T1000 (cell line): ENCODE measurements at places on chromosomes 7 and 10.

- DNase-seq, result no peak
Observed at GRCh38 chr7:9242636-9243035, 809.2 kb downstream of the NXPH1 start.

DNA sequence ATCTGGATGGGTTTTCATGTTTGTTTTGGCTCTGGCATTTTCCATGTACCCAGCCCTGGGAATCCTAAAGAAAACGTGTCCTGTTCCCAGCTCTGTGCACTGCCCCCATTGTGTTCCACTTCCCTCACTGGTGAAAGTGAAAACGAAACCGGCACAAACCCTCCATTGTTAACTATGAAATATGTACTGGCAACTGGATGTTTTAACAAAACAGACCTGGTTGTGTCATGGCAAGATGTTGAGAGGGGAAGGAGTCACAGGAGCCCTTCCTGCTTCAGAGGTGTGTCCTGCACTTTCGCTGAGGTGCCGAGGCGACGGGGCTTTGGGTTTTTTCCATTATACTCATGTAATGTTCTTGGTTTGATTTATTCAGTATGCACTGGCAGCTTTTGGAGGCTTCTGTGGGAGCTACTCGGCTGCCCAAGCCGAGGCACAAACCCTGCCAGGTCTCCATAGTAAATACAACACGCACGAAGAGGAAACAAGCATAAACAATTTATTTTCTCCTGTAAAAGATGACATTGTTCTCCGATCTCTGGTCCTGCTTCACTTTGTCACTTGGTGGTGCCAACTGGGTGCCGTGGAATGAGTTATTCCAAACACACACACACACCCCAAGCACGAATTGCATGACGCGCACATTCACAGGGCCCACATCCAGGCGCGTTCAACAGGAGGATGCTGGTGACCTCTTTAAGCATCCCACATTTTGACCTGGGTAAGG, 118.2 kb downstream of the CDK6 start:
- DNase-seq, result no peak

- peak; percentile 16 for DNase-seq
Observed at GRCh38 chr7:19939746-19940145, 166.3 kb upstream of the TMEM196 start.

DNA sequence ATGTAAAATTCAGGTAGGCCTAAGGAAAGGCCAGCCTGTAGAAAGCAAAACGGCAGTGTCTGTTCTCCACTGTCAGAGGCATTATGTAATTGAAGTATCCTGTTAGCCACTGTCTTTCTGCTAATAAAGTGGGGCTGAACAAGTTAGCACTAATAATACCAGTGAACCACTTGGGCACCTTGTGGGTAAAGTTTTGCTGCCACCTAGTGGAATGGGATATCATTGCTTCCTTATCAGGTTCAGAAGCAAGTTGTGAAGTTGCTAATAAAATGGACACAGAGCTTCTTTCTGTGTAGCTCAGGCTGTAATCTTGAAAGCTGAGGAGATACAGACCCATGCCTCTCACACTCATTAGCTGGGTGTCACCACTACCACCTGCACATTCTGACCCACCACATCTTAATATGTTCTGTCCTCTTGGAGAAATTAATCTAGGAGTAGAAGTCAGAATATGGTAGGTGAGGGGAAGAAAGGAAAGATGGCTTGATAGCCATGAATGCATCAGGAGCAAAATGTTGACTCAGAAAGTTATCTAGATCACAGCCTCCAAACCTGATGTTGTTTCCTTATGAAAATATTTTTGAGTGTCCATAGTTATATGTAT, 175.1 kb downstream of the SEPTIN7 start:
- peak; percentile 15 for DNase-seq

GRCh38 chr7:132154248-132154647, 422.0 kb downstream of the PLXNA4 start:
- no peak for DNase-seq

DNA sequence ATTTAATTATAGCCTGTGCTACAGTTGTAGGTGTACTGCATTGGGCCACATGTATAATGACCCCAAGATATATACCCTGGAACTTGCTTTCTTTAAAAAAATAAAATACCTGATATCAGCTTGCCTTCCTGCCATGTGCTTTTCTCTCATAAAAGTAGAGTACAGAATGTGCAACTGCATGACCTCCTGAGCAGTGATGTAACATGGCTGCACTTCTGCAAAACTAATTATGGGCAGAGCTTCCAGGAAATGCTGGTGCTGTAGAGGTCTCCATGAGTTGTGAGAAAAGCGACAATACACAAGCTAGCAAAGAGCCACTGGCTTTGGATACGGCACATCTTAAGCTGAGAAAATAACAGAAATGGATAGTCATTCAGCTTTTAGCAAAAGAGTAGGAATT, 6.5 kb upstream of the ERLIN1 start:
- DNase-seq, result no peak

DNA sequence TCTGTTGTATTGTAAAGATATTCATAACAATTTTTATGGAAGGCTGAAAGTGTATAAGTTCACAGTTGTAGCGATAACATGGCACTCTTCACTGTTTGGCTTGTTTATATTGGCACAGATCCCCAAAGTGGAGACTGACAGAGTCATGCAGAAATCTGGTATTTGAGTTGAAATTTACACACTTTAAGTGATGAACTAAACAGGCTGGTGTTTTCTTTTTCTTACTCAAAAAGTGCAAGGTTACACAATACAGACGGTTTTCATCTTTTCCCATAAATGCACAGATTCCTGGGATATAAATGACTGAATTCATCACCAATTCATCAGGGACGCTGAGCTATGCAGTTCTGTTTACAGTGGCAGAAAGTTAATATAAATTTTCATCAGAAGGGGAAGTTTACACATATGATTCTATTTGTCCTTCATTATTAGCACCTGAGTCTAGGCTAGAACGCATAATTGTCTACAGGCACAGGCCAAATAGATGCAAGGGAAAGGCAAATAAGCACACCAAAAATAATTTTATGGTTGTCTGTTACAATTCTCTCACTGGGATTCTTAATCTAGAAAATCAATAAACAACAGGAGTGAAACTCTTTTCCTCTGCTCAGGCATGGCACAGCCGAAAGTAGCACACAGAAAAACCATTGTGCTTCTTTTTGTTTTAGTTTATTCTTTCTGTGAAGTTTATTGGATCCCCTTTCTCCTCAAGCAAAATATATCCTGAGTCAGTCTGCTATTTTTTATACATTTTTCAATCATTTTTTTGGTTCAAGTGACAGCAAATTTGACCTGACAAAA, 88.0 kb downstream of the FOXP2 start:
- no peak for DNase-seq

DNA sequence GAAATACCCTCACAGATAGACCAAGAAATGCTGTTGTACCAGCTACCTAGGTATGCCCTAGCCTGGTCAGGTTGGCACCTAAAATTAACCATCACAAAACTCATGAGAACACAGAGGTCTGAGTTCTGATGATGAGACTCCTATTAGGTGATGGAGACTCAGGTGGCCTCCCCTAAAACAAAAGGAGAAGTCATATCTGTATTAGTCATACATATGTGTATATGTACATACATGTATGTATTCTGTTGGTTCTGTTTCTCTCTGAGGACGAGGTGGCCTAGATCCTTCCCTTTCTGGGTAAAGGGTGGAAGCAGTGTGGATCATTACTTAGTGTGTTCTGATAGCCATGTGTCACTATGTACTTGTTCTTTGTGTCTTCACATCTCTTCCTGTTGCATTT, 207.2 kb upstream of the PRSS1 start:
- no peak for DNase-seq

DNA sequence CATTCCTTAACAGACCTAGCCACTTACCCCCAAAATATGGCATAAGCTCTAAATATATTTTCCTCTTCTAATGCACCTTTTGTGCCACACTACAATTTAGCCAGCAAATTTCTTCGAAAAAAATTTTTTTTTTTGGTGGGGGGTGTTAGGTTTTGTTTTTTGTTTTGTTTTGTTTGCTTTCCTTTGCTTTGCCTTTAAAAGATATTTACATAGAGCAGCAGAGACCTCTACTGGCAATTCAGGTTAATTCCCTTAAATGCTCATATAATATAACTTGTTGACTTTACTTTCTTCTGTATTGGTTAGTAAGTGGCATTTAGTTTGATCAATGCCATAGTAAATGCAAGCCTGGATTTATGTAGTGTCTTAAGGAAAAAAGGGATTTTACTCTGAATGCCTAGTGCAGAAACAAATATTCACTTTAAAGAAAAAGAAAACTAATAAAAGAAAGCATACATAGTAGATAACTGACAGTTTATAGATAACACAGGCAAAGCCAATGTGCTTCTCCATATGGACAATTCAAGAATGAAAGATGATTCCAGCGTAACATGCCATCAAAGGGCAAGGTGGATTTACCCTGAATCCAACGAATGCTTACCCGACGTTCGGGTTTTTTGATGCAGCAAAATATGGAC, 1250.6 kb downstream of the GATA3 start:
- no peak for DNase-seq

- no peak for DNase-seq
Observed at GRCh38 chr7:157337316-157338149, 729 bp downstream of the DNAJB6 start.

DNA sequence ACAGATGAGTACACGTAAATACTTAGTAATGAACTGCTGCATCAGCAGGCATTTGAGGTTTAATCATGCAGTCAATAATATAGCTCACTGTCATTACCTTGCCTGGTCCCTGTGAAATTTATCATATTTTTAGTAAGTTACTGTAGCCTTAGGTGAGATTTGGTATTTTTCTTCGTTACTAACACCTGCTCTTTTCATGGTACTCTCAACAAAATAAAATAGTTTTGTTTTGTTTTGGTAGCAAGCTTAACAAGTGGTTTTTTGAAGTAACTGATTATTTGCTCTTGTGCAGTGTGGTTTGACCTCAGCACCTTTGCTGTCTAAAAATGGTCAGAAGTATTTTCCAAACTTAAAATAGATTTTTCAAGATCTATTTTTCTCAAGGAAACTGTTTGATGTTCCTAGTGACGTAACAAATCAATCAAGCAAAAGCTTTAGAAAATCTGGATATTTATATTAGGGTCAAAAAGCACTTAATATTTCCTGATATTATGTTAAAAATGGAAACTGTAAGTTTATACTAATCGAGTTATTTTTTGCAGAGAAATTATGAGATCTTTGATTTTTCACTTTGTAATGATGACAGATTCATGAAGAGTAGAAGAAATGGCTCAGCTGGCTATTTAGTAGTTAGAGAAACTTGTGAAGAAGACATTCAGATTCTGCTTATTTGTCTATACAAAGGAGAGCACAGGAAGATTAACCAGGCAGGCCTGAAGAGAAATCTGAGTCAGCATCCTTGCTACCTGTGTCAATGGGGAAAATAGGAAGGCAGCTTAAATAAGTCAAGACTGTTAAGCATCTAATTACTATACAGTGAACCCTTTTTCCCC, 21.0 kb upstream of the RPA3 start:
- DNase-seq, result no peak

DNA sequence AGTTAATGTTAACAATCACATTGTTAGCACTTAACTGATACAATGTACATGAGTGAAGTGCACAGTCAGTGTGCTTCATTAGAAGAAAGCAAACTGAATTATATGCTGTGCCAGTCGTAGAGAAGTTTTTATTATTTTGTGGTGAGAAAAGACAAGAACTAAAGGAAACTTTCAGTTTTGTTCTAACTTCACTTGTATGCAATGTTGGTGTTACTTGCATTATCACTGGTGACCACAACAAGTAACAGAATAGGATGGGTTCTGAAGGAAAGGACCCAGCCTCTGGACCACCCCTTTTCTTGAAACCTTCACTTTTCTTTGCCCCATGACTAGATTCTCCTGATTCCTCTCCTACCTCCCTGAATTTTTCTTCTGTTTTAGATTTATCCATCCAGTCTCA, 123.3 kb upstream of the GAD2 start:
- no peak for DNase-seq

- no peak for DNase-seq
Observed at GRCh38 chr7:139099172-139099947, 10.2 kb downstream of the ZC3HAV1 start.

- no peak for DNase-seq
Observed at GRCh38 chr7:129298268-129298893, 73.6 kb downstream of the AHCYL2 start.

GRCh38 chr7:134114992-134115391, 12.1 kb upstream of the LRGUK start:
- no peak for DNase-seq
